AG04450 (cell line): ENCODE measurements at places on chromosomes 4 and X.

GRCh38 chr4:42618023-42618422 is 38.9 kb downstream of the ATP8A1 start:
- no peak for DNase-seq

DNA sequence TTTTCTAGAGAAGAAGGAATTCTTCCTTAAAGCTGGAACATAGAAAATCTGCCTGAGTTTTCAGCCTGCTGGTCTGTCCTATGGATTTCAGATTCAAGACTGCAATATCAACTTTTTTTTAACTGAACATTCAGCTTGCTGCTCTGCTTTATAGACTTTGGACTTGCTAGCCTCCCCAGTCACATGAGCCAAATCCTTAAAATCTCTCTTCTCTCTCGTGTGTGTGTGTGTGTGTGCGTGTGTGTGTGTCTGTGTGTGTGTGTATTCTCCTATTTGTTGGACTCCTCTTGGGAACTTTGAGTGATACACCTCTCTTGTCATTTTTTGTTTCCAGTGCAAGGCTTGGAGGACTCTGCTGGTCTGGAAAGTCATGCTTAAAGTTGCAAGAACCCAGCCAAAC is 6.8 kb upstream of the TBC1D19 start:
- DNase-seq = no peak

DNA sequence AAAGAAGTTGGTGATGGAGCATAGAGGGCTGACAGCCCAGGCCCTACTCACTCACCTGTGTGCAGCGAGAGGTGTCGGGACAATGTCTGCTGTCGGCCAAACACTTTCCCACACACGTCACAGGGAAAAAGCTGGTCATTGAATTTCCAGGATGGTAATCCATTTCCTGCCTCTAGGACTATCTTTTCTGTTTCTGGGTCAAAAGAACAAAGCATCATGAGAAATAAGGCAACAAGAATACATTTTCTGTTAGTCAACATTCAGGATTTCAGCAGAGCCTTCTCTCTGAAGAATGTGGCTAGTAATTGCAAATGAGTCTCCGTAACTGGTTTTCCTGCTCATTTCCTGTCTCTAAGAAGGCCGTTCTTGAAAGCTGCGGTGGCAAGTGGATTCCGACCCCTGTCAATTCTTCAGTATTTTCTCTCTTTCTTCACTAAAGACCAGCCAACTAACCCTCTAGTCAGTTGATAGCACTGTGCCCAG is 99.4 kb downstream of the C4orf51 start:
- no peak for DNase-seq

DNA sequence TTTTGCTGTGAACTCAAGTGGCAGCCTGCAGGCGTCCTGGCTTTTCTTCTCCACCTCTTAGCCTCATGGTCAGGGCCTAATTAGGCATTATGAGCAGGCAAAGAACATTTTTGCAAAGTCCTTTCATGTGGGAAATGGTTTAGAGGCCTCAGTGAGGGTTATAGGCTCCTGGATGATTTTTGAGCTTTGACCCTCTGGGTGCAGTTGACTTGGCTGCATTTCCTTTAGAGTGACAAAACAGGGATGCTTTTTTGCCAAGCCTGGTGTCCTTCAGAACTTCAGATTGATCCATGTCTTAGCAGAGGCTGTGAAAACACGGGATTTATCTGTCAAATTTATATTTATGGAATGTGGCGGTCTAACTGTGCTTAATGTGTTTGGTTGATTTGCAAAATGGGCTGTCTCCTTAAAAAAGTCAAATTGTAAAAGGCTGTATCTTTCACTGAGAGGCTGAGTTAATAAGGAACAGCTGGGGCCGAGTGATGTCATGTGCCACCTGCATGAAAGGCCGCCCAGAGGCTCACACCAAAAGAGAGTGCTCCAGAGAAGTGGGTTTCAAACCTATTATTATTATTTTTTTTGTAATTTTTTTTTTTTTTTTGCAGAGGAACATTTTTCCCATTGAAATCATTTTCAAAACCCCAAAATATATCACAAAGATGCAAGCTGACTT is 192.2 kb upstream of the ARX start:
- no peak for DNase-seq

GRCh38 chr4:33400504-33400903 is 2680.3 kb downstream of the PCDH7 start:
- no peak for DNase-seq

GRCh38 chr4:153004081-153004850 is 68.1 kb downstream of the FHDC1 start:
- DNase-seq = no peak

GRCh38 chrX:130330706-130331105 is 9.0 kb upstream of the SLC25A14 start:
- no peak for DNase-seq
